ENCODE measurements at places on chromosomes 1 and 21. TPM values are rescaled to one million over a fixed set of nuclear protein-coding genes. Genes with fewer than 3 reads are reported as not detected.

The DCLRE1B gene
- total RNA-seq: 10.1 TPM

The KIF2C gene
- total RNA-seq: 119 TPM

The RIPPLY3 gene
- total RNA-seq: 0.17 TPM

The NID1 gene
- not detected for total RNA-seq

The KRTAP11-1 gene
- not detected for total RNA-seq
